ENCODE measurements at places on chromosomes 16 and 17.

DNA sequence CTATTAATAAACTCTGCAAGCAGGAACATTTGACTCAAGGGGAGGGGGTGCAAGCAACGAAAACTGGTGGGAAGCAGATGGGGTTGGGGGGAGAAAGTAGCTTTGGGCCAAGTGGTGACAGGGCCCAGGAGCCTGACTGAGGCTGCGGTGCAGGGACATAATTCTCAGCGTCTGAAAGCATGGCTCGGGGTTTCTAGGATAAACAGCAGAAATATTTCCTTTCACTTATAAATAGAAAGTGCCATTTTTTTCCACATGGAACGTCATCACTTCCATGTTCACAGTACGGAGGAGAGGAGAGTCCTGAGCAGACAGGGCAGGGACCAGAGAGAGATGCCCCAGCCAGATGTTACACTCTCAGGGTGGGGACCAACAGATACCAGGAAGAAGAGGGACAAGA, 197.1 kb downstream of the ZFHX3 start:
- no peak for DNase-seq

- no peak for DNase-seq
Measured at GRCh38 chr17:39054111-39054645, 87.0 kb upstream of the FBXO47 start.

- no peak for DNase-seq
Measured at GRCh38 chr17:28041844-28042656, 427 bp upstream of the NLK start.

DNA sequence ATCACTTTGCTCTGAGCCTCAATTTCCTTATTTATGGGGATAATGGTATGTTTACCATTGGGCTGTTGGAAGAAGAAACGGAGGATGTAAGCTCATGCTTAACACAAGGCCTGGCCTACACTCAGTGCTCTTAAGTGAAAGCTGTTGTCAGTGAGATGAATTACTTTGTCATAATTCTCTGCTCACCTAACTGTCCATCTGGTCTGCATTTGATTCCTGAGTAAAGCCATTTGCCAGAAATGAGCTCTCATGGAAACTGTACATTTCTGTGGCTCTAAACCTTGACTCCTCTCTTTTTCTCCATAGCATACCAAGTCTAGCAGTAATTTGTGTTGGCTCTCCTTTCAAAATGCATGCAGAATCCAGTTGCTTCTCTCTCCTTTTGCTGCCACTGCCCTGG, 445.7 kb downstream of the UTP18 start:
- no peak for DNase-seq

- DNase-seq, result no peak
Measured at GRCh38 chr17:78974635-78975591, 4.8 kb downstream of the LGALS3BP start.

DNA sequence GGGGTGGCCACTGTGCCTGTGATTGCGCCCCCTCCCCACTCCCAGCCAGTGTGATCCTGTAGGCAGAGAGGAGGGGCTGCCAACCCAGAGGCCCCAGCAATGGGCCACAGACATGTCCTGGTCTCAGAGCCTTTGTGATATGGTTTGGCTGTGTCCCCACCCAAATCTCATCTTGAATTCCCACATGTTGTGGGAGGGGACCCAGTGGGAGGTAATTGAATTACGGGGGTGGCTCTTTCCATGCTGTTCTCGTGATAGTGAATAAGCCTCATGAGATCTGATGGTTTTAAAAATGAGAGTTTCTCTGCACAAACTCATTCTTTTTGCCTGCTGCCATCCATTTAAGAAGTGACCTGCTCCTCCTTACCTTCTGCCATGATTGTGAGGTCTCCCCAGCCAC, 56.8 kb upstream of the ZNF469 start:
- DNase-seq, result no peak

- DNase-seq, result no peak
Measured at GRCh38 chr16:54366943-54367342, 80.4 kb upstream of the IRX3 start.

- no peak for DNase-seq
Measured at GRCh38 chr17:27216836-27217235, 77.1 kb upstream of the WSB1 start.

- DNase-seq, result no peak
Measured at GRCh38 chr16:19657831-19658230, 60.2 kb downstream of the KNOP1 start.

DNA sequence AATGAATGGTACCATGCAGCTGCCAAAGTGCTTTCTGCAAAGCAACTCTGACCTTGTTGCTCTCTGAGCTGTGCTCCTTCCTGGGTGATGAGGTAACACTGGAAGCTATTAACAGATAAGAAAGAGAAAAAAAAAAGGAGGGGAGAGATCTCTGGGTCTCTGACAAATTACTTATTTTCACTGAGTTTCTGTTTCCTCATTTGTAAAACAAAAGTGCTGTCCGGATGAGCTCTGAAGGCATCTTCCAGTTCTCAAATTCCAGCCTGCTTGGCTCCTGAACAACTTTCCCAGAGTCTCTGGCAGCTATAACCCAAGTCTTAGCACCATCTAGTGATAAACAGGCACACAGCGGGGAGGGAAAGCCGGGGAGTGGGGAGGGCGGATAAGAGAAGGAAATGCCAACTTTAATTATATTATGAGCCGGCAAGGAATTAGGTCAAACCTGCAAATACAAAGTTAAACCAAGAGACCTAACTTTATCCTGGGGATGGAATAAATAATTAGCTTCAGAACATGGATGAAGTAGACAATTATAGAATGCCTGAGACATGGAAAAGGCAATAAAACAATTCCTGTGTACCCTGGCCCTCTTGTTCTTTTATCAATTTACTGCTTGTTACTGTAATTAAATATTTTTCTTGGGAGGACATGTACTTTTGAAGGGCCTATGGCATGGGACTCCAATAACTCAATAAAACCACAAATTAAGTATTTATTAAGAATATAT, 61.3 kb upstream of the KIFC3 start:
- no peak for DNase-seq

DNA sequence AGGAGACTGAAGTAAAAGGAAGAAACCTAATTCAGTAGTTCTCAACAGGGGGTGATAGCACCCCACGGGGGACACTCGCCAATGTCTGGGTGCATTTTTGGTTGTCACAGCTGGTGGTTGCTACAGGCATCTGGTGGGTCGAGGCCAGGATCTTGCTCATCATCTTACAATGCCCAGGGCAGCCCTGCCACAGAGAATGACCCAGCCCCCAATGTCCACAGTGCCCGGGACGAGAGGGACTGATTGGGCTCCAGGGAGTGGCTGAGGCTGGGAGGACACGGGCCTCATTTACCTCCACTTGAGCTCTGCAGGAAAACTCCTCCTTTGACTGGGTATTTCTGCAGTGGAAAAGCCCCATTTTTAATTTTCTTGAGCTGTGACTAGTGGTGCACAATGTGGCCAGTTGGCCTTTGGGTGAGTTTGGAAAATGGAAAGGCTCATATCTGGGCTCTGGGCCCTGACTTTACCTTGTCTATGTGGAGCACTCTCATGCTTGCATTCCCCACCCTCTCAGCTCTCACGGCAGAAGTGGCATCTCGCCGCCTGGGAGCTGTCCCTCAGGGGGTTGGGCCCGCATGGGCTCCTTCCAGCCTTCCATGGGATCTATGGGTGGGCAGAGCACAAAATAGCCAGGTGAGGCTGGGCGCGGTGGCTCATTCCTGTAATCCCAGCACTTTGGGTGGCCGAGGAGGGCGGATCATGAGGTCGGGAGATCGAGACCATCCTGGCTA, 37.7 kb upstream of the IRF8 start:
- no peak for DNase-seq

GRCh38 chr16:15704545-15704987, 54.5 kb downstream of the NDE1 start:
- peak; percentile 82 for DNase-seq

- DNase-seq, result no peak
Measured at GRCh38 chr17:22510504-22510903, 818.2 kb downstream of the KCNJ18 start.

DNA sequence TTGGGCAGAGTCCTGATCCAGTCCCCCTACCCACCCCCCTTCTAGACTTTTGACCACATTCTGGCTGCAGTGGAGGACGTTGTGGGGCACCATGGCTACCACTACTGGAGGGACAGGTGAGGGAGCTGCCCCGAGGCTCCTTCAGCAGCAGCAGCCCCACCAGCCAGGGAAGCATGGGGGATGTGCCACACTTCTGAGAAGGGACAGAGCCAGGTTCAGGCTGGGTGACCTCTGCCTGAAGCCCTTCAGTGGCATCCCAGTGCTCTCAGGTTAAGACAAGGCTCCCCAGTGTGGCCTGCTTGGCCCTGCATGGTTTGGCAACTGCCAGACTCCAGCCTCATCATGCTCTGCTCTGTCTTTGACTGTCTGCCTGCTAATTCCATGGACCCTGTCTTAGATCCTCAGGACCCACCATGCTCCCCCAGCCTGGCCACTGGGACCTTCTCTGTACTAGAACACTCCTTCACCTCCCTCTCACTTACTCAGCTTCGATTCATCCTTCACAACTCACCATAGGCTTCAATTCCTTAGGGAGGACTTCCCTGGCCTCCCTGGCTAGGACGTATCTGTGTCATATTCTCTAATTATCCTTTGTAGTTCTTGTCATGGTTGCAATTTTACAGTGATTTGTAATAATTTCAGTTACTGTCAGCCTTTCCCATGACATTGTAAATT, 8.8 kb downstream of the SLC9A5 start:
- DNase-seq, result no peak

GRCh38 chr17:77719806-77720205, 238.7 kb upstream of the TNRC6C start:
- no peak for DNase-seq

DNA sequence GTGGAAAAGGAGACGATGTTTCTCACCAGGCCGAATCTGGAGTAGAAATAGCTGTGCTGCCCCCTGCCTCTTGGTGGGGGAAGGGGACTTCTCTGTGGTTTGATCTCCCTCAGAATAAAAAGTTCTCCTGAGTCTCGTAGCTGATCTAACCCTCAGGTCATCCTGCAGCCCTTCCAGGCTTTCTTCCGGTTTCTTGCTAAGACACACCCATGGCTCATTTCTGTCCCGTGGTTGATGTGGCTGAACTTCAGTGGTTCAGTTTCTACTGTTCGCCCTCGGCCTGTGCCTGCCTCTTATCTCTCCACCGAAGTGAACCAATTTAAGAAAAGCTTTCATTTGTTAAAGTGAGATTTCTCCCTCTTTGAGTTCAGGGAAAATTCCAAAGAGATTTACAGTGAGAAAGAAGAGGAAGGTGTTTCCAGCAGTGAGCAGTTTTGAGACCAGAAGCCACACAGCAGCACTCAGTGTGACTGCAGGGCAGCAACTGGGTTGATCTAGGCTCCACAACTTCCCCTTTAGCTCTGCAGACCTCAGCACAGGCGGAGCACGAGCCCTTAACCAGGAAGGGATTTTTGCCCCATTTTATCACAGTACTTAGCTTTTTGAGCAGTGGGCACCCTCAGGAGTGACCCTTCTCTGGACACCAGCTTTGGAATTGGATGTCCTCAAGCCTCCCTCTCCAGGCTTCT, 34.9 kb upstream of the CACNG5 start:
- DNase-seq, result no peak

DNA sequence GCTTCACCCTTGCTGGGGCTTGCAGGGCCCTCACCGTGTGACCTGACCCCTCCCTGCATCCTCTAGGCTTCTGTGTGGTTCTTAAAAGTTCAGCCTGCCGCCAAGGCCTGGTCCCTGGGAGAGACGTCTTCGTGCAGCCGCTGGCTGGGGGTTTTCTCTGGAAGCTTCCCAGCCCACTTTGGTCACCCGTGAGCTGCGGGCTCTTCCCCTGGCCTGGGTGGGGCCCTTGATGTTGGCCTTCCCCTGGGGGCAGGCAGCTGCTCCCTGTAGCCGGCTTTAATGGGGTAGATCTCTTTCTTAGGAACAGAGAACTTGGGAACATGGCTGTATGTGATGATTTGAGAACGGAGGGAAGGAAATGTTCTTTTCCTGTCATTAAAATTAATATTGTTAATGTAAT, 32.7 kb downstream of the ZNF750 start:
- no peak for DNase-seq

- DNase-seq, result no peak
Measured at GRCh38 chr17:80431246-80432195, 16.6 kb downstream of the ENDOV start.

- DNase-seq, result no peak
Measured at GRCh38 chr17:60231234-60231633, 81.5 kb downstream of the CA4 start.

DNA sequence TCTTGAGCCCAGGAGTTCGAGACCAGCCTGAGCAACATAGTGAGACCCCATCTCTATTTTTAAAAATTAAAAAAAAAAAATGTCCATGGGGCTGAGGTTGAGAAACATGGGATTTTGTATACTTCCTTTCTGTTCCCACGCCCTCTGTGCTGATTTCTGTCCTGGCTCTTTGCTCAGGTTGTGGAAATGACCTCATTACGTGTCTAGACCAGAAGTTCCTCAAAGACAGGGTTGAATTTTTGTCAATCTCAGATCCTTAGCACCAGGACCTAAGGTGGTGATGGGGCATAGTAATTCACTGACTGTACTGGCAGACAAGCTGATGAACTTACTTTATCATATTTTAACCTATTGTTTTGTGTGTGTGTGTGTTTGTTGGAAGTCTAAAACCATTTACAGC, 11.2 kb upstream of the HNF1B start:
- DNase-seq, result no peak

DNA sequence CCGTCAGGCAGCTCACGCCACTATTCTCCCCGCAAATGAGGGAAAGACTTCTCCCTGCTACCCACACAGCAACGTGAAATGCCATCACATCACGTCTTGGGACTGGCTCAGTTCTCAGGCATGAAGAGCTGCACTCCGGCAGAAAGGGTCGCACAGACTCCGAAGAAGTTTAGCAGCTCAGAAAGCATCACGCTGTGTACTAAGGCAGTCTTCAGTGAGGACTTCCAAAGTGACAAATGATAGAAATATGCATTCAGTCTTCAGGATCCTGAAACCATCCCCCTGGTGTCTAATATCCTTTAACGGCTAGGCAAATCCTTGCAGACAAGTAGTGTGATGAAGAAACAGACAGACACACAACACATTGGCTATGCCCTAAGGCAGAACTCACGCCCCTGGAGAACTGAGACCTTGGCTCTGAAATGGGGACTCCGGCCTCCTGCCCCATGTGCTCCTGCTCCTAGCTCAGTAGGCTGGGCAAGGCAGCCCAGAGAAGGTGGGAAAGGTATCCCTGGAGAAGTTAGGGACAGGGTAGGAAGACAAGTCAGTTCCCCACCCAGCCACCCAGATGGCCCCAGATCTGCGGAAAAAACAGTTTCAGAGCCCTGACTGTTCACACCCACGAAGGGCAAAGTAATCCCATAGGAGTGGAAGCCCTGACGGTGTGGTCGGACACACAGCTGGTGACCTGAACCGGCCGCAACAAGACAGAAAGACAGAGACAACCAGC, 1.6 kb downstream of the XYLT1 start:
- no peak for DNase-seq
